ENCODE measurements at places on chromosomes 4 and X.

DNA sequence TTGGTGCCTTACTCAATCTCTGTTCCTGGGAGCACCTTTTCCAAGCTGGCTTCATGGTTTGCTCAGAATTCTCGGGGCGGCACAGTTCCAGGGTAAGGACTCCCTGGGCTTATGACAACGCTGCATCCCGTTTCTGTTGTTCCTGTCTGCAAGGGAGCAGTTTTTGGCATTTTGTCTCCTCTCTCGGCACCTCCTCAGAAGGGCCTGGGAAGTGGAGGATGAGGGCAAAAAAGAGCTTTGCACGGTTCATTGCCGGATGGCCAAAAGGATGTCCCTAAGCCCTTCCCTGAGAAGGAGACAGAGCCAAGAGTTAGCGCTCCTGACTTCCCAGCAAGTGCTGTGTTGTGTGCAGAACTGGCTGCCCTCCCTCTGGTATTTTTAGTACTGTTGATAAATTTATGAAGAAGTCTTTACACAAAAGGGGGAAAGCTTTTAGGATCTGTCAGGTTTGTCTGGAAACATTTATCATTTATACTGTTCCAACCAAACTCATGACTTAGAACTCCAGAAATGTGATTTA lies 13.4 kb downstream of the SRD5A3 start:
- no peak for DNase-seq

- no peak for DNase-seq
Observed at GRCh38 chrX:149541521-149542047, 772 bp downstream of the EOLA1 start.

DNA sequence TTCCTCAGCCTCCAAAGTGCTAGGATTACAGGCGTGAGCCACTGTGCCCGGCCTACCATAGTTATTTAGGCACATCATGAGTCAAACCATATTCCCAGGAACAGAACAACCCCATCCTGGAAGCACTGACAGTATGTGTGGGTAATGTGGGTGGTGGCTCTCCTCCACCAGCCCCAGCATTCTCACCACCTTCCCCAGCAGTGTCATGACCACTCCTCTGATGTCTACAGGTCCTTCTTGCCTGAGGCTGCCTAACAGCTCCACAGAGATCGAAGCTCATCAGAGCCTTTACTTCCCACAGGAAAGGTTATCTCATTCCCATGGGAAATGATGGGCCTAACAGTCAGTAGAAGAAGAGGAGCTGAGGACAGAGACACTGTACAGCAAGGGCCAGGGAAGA lies 129.5 kb upstream of the GPC4 start:
- DNase-seq = no peak

DNA sequence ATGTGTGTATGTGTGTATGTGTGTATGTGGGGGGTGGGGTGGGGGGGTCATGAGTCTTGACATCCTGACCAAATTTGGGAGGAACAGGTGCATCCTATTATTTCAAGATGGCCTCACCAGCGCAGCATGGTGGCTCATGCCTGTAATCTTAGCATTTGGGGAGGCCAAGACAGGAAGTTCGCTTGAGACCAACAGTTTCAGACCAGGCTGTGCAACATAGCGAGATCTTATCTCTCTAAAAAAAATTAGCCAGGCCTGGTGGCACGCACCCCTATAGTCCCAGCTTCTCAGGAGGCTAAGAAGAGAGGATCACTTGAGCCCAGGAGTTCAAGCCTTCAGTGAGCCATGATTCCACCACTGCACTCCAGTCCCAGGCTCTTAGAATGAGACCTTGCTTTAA lies 47.0 kb upstream of the DHRSX start:
- no peak for DNase-seq

- peak; percentile 60 for DNase-seq
Observed at GRCh38 chrX:39854772-39855747, 242.7 kb downstream of the BCOR start.

GRCh38 chr4:61723492-61723891 lies 523.4 kb downstream of the ADGRL3 start:
- no peak for DNase-seq

- DNase-seq = no peak
Observed at GRCh38 chrX:34918856-34919255, 23.7 kb upstream of the FAM47B start.

- DNase-seq = no peak
Observed at GRCh38 chr4:24078347-24078962, 188.6 kb upstream of the PPARGC1A start.

DNA sequence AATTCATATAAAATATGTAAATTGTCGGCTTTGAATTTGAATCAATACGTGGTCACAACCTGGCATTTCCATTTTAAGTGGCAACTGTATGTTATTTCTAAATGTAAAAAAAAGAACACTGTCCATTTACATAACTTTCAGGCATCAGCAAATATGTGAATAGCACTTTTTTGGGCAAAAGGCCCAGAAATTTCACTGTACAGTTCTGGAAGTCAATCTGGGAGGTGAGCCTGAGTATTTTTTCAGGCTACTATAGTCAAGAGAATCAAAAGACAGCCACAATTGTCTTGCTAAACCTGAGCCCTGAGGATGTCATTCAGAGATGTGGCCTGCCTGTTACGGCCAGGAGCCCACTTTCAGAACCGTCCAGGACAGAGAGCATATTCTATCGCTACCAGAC lies 543.9 kb upstream of the MAGEB2 start:
- no peak for DNase-seq

GRCh38 chr4:52660643-52661042 lies 1.5 kb upstream of the USP46 start:
- DNase-seq = no peak

GRCh38 chr4:155946486-155946885 lies 7.2 kb downstream of the CTSO start:
- DNase-seq = no peak

- DNase-seq = no peak
Observed at GRCh38 chr4:130573742-130574141, 1477.8 kb downstream of the C4orf33 start.
